Astrocyte (in vitro differentiated cells and primary cell): ENCODE measurements at places on chromosomes 5 and 9. TPM values are rescaled to one million over a fixed set of nuclear protein-coding genes. Genes with fewer than 3 reads are reported as not detected.
A peak's percentile ranks its signal among the peaks of the same experiment; 100 is the strongest.

- no peaks in the 10 kb centered on the region for H3K36me3 ChIP-seq
- no peak for DNase-seq
- H3K4me3 ChIP-seq, result no peak overlapping the region
- no peaks in the 10 kb centered on the region for H3K4me1 ChIP-seq
These were observed 1012.8 kb downstream of the MAT2B start for GRCh38 chr5:164518067-164518740.

DNA sequence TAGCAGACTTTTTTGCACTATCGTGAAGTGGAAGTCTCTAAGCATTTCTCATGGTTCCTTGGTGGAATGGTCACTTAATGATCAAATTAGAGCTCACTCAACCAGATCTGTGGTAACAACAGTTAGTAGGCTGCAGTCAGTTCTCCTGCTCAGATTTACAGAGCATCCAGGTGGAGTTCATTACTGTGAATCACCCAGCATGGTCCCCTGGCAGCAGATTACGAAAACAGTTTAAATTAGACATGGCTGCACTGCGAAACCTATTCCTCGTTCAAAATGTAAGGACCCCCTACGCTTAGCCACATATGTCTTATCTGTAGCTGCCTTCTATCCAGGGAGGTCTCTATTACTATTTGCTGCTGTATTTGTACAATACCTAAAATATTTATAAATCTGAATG, 823.6 kb upstream of the ARRDC3 start:
- H3K36me3 ChIP-seq, result no peaks in the 10 kb centered on the region
- no peaks in the 10 kb centered on the region for H3K27me3 ChIP-seq
- no peak for DNase-seq
- no peak overlapping the region for H3K4me3 ChIP-seq

DNA sequence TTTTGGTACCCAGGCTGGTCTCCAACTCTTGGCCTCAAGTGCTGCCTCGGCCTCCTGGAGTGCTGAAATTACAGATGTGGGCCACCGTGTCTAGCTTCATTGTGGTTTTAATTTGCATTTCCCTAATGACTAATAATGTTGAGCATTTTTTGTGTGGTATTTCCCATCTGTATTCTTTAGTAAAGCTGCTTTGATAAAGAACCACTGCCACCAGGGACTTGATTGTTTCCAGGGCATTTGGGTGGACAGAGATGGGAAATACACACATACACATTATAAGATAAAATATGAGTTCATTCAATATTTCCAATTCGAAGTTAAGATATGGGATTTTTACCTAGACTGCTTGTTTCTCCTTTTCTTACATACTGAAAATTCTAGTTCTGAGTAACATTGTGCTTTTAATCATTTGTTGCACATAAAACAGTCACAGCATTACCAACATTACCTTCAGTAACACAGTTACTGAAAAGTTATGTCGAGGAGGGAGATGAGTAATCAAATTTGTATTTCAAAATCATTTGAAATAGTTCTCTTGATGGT, 28.9 kb downstream of the HABP4 start:
- no peaks in the 10 kb centered on the region for H3K4me1 ChIP-seq
- H3K27ac ChIP-seq, result peak overlapping the region; percentile 14
- H3K36me3 ChIP-seq, result peaks cover 2% of the 10 kb centered on the region
- no peaks in the 10 kb centered on the region for H3K27me3 ChIP-seq

- H3K4me1 ChIP-seq, result peaks cover 6% of the 10 kb centered on the region
- no peak for DNase-seq
- H3K27ac ChIP-seq, result no peak overlapping the region
- H3K36me3 ChIP-seq, result no peaks in the 10 kb centered on the region
- H3K27me3 ChIP-seq, result no peaks in the 10 kb centered on the region
These were observed 227.3 kb upstream of the DAB2 start for GRCh38 chr5:39652036-39652435.

The CDKN2A gene
- 71.6 and 81.4 TPM in 2 replicates for total RNA-seq

DNA sequence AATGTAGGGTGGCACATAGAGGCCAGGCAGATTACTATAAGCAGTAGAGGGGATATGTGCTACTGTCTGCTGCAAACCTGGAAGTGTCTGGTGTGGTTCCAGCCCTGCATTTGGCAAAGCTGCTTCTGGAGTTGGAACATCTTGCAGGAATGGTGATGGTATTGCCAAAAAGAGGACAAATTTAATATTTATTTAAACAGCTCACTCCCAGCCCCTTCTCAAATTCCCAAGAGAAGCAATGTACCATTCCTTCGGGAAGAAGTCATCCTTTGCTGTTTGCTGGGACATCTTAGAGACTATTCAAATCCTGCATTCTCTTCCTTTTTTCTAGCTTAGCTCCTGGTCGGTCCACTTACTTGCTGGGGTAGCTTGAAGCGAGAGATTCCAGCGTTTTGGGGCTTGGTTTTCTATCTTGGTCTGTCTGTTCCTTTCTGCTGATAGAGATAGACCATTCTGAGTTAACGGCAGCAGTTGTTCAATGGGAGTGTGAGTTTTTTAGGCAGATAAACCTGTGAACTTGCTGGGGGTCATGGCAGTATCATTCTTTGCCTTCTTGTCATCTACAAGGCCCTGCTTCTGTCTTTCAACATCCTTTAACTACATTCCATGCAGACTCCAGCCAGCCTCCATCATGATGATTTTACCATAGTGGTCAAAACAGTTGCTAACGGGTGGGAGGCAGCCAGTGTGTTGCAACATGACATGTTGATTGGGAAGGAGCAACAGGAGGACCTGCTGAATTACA, 69.9 kb downstream of the RCL1 start:
- H3K27me3 ChIP-seq, result no peaks in the 10 kb centered on the region
- H3K27ac ChIP-seq, result no peak overlapping the region
- H3K36me3 ChIP-seq, result peaks cover 9% of the 10 kb centered on the region
- H3K4me1 ChIP-seq, result no peaks in the 10 kb centered on the region
- H3K4me3 ChIP-seq, result no peak overlapping the region

- no peak overlapping the region for H3K4me3 ChIP-seq
- H3K27me3 ChIP-seq, result peaks cover 10% of the 10 kb centered on the region
- no peak overlapping the region for H3K27ac ChIP-seq
- H3K4me1 ChIP-seq, result no peaks in the 10 kb centered on the region
- no peaks in the 10 kb centered on the region for H3K36me3 ChIP-seq
These were observed 89.2 kb downstream of the ACER2 start for GRCh38 chr9:19498015-19498414.

The PAX5 gene
- not detected in 2 replicates for total RNA-seq

DNA sequence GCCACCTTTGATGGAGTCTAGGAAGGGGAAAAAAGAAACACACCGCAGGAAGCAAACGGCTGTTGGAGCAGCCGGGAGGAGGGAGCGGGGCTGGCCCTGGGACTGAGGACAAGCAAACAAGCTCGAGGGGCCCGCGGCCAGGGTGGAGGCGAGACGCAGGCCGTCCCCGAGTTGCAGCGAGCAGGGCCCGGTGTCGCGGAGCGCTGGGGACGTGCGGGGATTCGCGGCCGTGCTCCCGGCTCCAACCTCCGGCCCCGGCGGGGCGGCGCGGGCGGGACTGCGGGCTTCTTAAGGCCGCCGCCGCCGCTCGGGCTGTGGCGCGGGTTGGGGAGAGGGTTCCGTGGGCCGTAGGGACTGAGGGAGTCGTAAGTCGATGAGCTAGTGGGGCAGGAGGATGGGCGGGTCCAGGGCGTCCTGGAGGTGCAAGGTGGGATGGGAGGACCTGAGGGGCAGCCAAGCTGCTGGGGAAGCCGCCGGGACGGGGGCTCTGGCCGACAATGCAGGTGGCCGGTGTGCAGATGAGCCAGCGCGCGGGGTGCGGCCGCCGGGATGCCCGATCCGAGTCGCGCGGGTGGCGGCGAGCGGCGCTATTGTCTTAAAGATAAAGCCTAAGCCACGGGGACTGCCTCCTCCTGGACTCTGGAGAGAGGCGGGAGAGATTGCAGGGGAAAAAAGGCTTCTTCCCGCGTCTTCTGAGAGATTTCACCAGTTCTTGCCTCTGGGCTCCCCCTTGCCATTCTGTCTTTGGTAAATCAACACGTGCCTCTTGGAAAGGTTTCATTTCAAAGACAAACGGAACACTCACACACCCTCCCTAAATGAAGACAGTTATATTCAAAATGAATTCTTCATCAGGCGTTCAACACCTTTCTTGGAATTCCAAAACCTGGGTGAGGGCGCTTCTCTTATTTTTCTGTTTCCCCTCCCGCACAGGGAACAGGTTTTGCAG, 1.6 kb upstream of the HAPLN1 start:
- H3K4me1 ChIP-seq, result peaks cover 24% of the 10 kb centered on the region
- DNase-seq, result peak; percentile 62
- peak overlapping the region; percentile 71 for H3K4me3 ChIP-seq
- peak overlapping the region; percentile 72 for H3K27ac ChIP-seq
- H3K27me3 ChIP-seq, result no peaks in the 10 kb centered on the region
